CD4-positive, alpha-beta T cell treated with Interleukin-2 at 100 ng/mL for 4 hours (primary cell): ENCODE measurements at places on chromosomes 6 and 20.

- no peak for DNase-seq
Observed at GRCh38 chr6:111848262-111848812, 24.9 kb downstream of the FYN start.

- no peak for DNase-seq
Observed at GRCh38 chr6:159217595-159218275, 48.5 kb downstream of the FNDC1 start.

- no peak for DNase-seq
Observed at GRCh38 chr6:7034055-7034454, 73.7 kb upstream of the RREB1 start.

DNA sequence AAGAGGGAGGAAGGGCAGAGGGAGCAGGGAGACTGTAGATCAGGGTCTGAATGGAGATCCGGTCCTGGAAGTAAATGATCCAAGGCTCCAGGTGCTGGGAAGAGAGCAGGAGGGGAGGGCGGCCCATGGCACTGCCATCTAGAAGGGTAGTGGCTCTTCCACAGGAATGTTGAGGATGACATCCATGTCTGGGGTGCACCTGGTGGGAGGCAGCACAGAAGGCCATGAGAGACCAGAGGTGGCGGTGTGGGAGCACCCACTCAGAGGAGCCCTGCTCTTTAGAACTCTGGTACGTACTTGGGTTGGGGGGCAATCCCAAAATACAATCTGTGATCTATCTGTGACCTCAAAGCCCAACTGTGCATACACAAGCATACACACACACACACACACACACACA, 13.5 kb downstream of the DEFB132 start:
- DNase-seq = no peak

- no peak for DNase-seq
Observed at GRCh38 chr6:35052694-35053565, 88.2 kb downstream of the TCP11 start.

DNA sequence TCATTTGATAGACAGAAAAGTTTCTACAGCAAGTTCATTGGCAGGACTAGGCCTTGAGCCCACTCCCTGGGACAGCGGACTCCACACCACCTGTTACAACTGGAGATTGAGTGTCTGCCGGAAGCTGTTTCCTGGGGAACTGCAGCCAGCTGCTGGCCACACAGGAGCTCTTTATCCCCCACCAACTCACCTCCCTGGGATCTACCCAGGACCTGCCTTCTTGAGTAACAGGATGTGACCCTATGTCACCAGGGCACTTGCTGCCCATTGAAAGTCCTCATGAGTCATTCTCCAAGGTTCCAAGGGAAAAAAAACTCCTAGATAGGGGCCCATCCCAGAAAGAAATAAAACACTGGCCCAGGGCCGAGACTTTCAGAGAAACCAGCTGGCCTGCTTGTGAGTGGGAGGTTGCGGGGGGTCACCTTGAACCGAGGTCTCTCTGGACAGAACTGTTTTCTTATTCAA, 37.4 kb upstream of the SLC9A8 start:
- DNase-seq = no peak

GRCh38 chr20:10603378-10603777, 70.4 kb downstream of the JAG1 start:
- no peak for DNase-seq

- DNase-seq = no peak
Observed at GRCh38 chr6:79089552-79090404, 11.7 kb upstream of the PHIP start.

GRCh38 chr6:155549928-155550327, 94.3 kb upstream of the NOX3 start:
- no peak for DNase-seq

GRCh38 chr6:56804996-56805395, 149.9 kb upstream of the BEND6 start:
- DNase-seq = no peak

- DNase-seq = no peak
Observed at GRCh38 chr6:87772597-87773530, 70.8 kb upstream of the AKIRIN2 start.

DNA sequence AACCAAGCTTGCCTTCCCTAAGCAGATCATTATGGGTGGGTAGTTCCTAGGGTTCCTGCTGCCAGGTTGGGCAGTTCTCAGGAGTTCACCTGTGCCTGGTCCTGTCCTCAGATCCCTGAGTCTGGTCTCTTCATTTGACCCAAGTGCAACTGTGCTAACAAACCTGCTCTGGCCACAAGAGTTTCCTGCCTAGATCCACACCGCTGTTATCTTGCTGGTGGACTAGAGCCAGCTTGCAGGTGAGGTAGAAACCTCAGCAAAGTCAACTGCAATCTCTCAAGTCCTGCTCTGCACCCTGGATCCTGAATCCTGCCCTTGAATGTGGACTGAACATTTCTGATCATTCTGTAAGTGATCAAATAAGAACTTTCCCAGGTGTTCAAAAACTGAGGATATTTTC, 191.8 kb upstream of the LRFN2 start:
- DNase-seq = no peak

GRCh38 chr6:71123051-71123450, 165.6 kb upstream of the OGFRL1 start:
- DNase-seq = no peak

DNA sequence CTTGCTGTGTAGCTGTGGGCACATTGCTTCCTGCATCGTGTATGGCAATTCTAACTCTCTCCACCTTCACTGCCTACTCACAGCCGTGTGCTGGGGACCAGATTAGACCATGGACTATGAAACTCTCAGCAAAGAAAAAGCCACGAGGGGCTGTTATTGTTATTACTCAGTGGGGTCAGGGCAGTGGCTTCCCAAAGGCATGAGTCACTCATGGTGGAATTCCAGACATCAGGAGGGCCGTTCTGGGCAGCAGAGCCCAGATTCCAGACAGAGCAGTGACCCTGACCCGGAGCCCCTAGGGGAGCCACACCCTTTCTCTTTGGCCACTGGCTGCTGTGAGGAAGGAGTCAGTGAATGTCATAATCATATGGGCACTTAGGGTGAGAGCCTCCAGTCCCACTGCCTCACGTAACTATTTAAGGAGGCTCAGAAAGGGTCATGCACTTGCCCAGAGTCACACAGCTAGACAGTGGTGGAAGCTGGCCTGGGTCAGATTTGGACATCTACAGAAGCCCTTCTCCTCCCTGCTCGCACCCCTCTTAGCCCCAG, 22.2 kb upstream of the CCN5 start:
- no peak for DNase-seq

DNA sequence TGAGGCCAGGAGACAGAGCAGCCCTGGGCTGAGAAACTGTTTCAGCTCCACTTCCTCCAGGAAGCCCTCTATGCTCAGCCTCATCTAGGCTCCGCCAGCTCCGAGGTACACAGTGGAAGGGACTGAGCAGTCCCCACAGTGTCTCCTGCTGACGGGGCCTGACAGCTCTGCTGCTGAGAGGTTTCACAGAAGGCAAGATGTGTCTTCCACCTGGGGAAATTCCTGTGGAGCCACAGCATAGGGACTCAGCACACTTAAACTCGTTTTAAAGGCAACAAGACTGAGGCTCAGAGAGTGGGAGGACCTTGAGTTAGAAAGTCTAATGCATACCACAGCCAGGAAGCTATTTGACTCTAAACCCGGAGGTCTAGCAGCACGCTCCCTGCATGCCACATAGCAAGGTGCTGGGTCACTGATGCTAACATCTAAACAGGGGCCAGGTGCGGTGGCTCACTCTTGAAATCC, 6.8 kb downstream of the ADA start:
- DNase-seq = peak; percentile 68

GRCh38 chr6:150844371-150844770, 21.1 kb upstream of the MTHFD1L start:
- DNase-seq = no peak

GRCh38 chr20:49484180-49485140, 2.0 kb upstream of the KCNB1 start:
- peak; percentile 32 for DNase-seq

GRCh38 chr20:7695051-7695495, 245.2 kb downstream of the HAO1 start:
- DNase-seq = no peak

DNA sequence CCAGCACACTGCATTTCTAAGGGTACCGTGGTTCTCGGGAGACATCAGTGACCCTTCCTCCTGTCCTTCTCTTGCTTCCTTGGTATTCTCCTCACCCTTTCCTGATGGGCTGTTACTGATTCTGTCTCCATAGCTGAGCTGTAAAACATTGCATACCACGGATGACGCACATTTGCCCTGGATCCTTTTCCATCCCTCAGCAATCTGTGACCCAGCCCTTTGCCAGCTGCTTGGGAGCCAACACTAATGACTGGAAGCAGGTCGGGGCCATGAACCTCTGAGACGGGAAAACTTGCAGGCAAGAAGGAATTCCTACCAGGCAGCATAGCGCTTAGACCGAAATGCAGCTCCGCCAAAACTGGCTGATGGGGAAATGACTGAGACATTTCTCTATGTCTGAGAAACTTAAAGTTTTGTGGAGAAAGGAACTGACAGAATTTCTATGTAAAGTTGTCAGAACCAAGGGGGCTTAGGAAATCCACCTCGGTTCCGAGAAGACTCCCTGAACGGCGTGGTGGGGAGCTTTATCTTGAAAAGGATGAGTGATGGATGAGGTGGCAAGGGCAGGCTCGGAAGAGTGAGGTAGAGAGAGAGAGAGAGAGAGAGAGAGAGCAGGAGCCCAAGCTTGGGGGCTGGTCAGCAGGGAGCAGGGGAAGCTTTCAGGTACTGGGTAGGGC, 19.2 kb downstream of the TUBB2B start:
- DNase-seq = no peak

- DNase-seq = no peak
Observed at GRCh38 chr6:165081944-165082532, 227.4 kb downstream of the C6orf118 start.

DNA sequence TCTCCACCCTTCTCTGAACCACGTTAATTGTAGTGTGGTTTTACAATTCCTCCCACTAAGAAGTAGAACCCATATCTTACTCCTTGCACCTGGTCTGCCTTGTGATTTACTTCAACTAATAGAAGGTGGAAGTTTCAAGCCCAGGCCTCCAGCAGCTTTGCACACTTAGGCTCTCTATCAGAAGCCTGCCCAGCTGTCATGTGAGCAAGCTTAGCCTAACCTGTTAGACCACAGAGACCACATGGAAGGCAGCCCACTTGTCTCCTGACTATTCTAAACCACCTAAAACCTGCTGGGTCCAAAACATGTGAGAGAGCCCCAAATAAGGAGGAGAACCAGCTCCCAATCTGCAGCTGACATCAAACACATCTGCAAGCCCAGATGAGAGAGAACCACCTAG, 127.6 kb upstream of the BTBD3 start:
- no peak for DNase-seq

DNA sequence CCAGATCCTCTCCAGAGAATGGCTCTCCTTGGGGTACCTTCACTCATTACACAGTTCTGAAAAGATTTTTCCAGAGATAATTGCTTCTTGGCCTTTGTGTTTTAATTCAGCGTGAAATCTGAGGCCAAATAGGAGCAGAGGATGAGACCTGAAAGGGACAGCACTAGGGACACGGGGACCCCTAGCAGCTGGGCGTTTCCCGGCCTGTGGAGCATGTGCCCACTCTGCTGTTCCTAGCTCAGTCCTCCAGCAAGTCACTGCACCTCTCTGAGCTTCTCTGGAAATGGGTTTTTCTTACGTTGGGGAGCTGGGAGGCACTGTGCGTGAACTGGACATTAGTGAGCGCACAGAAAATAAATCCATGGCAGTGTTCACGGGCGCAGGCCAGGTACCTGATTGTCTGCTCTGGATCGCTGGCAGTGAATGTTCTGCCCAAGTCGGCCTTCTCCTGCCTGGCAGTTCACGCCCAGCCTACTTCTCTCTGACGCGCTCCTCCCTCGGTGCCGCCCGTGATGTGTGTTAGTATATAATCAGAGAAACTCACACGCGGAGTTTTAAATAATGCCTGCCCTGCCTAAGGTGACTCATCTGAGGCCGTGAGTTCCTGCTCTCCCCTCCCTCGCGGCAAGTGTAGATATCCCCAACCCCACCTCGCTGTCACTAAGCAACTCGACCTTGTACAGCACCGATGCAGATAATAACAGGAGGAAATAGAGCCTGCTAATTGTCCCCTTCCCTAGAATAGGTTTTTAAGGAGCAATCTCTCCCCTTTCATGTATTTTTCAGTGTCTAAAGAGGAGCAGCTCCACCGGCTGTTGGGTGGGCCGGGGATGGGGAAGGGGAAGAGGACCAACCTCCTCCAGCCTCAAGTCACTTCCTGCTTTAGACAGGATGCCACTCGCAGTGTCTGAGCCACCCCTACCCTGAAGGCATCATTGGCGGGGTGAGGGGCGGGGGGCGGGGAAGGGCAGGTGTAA, 2.7 kb upstream of the TUBB2A start:
- peak; percentile 87 for DNase-seq

GRCh38 chr20:9710685-9711084, 128.2 kb downstream of the PAK5 start:
- no peak for DNase-seq

- no peak for DNase-seq
Observed at GRCh38 chr6:37139230-37139962, 30.6 kb upstream of the PIM1 start.

GRCh38 chr6:88167352-88167937, 1.3 kb upstream of the CNR1 start:
- DNase-seq = no peak

DNA sequence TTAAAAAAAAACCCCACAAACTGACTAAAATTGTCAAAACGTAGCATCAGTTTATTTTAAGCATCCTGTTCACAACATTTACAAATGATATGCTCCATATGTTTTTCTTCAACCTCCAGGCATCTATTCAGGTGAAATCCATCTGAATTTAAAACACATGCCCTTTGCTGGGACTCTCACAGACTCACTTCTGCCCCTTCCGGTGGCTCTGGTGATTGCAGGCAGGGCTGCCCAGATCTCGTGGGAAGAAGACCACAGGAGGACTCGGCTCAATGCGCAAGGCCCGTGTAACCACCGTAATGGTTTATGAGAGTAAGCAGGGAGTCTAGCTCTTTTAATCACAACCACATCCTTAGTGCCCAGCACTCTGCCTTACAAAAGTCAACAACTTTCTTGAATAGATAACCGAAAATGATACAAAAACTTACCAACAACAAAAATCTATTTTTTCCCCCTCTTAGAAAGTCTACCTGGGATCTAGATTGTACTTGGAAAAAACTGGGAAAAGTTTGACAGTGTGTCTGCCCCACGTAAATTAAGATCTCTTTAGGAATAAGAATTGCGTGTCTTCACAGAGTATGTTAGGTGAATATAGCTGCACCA, 139.1 kb downstream of the KIF16B start:
- DNase-seq = peak; percentile 35

DNA sequence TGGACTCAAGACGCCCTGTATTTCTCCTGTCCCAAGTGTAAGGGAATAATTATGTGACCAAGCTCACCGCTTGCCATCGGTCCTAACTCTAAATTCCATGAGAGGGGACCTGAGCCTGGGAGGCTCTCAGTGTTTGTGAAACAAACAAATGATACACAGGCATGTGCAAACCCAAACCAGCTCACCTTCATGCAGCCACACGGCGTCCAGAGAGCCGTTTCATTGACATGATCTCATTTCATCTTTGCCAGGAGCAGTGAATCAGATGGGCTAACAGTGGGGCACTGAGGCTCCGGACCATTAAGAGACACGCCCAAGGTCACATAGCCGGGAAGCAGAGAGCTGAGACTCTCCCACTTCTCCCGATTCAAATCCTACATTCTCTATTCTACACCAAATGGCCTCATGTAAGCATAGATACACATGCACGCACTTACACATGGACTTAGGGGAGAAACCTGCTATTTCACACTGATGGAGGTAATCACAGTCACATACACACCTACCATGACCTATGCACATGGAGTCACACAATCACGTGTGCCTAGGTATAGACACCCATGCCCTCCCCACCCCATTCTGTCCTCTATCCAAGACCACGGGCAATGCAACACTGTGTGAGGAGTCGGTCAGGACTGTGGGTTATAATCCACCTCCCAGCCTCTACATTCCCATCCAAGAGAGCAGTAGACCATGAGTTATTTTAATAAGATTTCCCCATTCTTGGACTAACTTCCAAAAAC, 1.1 kb downstream of the BNIP5 start:
- no peak for DNase-seq
